ENCODE measurements at places on chromosomes 7 and 10.

DNA sequence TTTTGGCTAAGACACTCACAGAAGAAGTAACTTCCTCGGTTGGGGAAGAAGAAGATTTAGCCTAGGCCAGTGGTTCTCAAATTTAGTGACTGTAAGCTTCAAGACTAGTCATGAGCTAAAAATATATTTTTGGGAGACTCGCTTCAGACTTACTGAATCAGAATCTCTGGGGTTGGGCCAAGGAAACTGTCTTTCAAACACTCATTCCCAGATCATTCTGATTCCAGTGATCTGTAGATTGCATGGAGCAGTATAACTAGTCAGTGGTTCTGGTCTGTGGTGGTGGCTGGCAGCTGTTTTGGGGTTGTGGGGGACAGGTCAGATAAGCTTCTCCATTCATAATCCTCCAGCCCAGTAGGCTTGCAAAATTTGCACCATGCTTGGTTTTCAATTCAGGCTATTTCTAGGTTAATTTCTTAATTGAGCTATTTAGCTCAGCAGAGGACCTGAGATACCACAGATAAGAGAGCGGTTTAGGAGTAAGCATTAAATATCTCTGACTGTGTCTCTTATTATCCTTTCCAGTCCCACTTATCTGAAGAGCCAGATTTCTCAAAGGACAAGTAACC is 3.8 kb upstream of the KAT6B start:
- no peak for DNase-seq

GRCh38 chr10:126670895-126671261 is 385 bp upstream of the C10orf90 start:
- DNase-seq: no peak

DNA sequence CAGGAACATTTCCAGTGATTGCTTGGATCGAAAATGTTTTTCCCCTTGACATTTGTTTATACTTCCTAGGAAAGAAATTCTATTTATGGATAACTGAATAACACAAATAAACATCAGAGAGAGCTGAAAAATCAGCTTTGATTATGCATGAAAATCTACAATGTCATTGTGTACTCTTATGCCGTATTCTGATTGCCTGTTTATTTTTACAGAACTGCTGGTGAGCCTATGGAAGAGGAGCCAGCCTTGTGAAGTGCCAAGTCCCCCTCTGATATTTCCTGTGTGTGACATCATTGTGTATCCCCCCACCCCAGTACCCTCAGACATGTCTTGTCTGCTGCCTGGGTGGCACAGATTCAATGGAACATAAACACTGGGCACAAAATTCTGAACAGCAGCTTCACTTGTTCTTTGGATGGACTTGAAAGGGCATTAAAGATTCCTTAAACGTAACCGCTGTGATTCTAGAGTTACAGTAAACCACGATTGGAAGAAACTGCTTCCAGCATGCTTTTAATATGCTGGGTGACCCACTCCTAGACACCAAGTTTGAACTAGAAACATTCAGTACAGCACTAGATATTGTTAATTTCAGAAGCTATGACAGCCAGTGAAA is 121.5 kb downstream of the TWIST1 start:
- no peak for DNase-seq

- peak; percentile 84 for DNase-seq
Measured at GRCh38 chr7:116236020-116236630, 25.8 kb downstream of the TES start.

DNA sequence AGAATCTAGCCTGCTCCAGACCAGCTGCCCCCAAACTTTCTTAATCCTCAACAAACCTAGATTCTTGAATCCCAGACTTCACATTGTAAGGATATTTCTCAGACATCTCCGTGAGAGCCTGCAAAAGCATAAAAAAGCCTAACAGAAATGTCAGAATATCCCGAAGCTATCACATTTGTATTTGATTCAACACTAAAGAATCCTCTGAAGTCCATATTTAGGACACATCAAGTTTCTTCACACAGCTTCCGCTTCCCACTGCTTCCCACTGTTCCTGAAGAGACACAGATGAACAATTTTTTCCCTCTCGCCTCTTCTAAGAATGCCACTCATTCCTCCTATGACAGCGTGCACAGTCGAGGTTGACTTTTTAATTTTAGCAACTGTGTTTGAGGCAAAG is 396.2 kb upstream of the IGFBP3 start:
- no peak for DNase-seq

DNA sequence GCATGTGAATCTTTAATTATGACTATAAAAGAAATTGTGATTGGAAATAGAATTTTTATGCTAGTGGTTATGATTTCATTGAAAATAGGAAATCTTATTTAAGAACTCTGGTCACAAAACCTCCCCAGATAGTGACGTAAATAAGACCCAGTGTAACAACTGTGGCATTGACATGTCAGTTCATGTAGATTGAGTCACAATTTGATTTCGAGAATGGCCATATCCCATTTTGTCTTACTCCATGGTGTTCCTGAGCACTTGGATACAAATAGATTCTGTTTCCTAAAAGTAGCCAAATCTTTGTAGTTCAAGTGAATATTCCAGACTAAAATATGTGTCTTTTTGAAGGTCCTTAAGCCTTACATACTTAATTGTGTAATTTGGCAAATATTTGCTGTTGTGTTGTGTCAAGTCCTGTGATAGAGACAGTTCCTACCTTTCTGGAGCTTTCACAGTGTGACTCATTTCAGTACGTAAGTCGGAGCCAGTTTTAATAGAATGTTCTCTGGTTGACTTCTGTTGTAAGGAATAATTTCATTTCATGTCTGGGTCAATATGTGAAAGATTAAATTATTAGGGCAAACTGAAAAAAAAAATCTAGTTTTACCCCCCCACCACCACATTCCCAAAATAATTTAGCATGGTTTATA is 37.1 kb upstream of the TOMM7 start:
- DNase-seq: no peak

GRCh38 chr10:80333983-80334382 is 22.6 kb downstream of the DYDC1 start:
- no peak for DNase-seq

- no peak for DNase-seq
Measured at GRCh38 chr10:24462291-24462813, 253.4 kb downstream of the KIAA1217 start.
